ENCODE measurements at places on chromosomes 6 and 20.

- DNase-seq = no peak
Observed at GRCh38 chr20:50624351-50625016, 66.9 kb downstream of the RIPOR3 start.

- no peak for DNase-seq
Observed at GRCh38 chr20:58538752-58539151, 23.6 kb upstream of the APCDD1L start.

DNA sequence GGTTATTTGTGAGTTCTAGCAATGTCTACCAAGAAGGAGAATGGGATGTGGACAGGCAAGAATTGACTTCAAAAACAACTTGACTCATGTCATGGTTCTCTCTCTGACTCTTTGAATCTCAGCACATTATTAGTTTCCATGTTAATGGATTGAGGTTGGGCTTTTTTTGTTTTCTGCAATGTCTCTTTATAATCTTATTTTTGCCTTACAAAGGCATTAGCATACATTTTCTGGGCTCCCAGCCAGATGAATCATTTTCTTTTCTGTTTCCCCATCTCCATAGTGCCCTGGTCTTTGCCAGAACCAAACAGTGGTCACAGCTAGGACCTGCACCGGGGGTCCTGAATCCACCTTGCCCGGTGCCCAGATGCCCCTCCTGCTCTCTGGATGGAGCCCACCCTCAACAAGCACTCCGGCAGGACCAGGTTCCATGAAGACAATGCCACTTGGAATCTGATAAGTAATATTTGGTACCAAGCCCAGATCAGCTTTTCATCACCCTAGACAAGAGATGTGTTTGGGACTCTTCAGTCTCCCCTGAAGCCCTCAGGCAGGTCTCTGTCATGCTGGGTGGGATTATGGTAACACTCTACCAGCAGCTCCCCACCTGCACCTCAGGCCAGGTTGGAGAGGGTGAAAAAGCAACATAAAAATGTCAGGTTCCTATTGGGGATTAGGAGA is 266.7 kb upstream of the SULF2 start:
- no peak for DNase-seq

DNA sequence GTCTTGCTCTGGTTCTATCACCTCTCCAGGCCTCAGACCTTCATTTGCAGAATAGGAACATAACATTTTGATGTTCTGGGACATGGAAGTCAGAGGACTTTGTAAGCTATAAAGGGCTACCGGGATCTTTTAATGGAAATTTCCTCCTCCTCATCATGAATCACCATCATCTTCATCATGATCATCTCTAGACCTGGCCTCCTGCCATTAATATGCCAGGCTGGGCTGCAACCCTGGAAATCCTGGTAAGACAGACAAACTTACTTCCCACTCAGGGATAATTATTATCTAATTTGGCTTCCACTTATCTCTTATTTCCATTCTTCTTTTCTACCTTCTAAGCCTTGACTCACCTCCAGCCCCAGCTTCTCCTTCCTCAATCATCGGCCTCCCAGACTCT is 41.0 kb upstream of the MRPS18A start:
- no peak for DNase-seq

GRCh38 chr6:168188369-168189199 is 109.6 kb upstream of the FRMD1 start:
- no peak for DNase-seq

DNA sequence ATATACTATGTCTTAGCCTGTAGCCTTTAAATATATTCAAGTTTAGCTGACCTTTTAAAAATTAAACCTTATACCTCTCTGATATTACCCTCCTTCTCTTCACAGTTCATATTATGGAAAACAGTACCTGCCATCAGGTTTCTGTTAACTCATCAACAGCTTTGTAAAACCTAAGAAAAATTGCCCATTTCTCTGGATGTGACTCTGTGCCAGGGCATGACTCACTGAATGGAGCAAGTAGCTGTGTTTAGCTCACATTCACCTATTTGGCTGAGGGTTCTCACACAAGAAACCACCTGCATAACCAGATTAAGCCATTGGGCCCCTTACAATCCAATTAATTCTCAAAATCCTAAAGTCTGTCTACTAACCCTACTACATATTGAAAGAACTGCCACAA is 678.8 kb upstream of the MARCKS start:
- DNase-seq = no peak

DNA sequence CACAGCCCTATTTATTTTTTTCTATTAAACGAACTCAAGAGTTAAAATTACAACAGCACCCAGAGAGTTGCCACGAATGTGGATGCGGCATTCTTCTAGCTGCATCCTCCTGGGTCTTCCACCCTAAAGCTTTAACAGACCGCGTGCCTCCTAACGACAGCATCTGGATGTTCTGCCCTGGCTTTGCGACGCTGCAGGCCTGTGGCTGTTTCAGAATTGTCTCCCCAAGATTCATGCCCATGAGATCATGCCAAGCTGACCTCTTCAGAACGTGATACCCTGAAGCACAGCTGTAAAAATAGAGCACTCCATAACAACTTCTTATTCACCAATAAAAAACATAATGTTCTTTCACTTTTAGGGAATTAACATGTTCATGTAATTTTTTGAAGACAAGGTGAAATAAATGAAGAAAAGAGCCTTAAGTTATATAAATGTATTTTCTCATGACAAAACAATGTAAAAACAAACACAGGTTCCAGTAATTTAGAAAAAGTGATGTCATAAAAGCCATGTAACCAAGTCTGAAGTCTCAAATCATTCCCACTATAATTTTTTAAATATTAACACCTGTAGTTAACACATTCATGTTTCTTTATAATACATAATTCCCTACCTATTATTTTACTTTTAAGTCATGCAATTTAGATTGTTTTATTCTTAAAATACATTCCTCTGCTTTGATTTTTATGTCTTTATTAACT is 26.5 kb downstream of the HIVEP2 start:
- DNase-seq = no peak

GRCh38 chr6:42354702-42355101 is 97.0 kb downstream of the TRERF1 start:
- DNase-seq = no peak

- no peak for DNase-seq
Observed at GRCh38 chr6:142907544-142907943, 37.4 kb downstream of the HIVEP2 start.

GRCh38 chr6:2834262-2834661 is 7.4 kb downstream of the SERPINB1 start:
- DNase-seq = no peak

DNA sequence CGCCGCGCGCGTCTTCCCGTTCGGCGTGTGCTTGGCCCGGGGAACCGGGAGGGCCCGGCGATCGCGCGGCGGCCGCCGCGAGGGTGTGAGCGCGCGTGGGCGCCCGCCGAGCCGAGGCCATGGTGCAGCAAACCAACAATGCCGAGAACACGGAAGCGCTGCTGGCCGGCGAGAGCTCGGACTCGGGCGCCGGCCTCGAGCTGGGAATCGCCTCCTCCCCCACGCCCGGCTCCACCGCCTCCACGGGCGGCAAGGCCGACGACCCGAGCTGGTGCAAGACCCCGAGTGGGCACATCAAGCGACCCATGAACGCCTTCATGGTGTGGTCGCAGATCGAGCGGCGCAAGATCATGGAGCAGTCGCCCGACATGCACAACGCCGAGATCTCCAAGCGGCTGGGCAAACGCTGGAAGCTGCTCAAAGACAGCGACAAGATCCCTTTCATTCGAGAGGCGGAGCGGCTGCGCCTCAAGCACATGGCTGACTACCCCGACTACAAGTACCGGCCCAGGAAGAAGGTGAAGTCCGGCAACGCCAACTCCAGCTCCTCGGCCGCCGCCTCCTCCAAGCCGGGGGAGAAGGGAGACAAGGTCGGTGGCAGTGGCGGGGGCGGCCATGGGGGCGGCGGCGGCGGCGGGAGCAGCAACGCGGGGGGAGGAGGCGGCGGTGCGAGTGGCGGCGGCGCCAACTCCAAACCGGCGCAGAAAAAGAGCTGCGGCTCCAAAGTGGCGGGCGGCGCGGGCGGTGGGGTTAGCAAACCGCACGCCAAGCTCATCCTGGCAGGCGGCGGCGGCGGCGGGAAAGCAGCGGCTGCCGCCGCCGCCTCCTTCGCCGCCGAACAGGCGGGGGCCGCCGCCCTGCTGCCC is 1.1 kb downstream of the SOX4 start:
- DNase-seq = peak; percentile 72
